Suppressor macrophage treated with lipopolysaccharide for 1 hour (primary cell): ENCODE measurements at places on chromosomes 6 and 20.
A peak's percentile ranks its signal among the peaks of the same experiment; 100 is the strongest.

DNA sequence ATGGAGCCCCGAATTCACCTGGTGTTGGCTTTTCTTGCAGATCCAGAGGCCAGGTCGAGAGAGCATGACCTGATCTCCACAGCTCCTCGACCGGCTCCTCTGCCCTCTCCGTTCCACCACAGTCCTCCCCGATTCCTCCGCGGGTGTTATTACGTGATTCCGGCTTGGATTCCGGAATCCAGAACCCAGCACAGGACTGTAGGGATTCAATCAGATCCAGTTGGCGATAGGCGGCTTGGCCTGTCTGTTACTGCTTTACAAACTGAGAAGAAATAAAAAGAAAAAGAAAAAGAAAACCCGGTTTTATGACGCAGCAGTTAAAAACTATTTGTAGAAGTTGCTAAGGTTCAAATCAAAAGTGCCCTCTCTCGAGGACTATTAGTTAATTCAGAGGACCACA, 222.7 kb downstream of the EYA2 start:
- DNase-seq = no peak

DNA sequence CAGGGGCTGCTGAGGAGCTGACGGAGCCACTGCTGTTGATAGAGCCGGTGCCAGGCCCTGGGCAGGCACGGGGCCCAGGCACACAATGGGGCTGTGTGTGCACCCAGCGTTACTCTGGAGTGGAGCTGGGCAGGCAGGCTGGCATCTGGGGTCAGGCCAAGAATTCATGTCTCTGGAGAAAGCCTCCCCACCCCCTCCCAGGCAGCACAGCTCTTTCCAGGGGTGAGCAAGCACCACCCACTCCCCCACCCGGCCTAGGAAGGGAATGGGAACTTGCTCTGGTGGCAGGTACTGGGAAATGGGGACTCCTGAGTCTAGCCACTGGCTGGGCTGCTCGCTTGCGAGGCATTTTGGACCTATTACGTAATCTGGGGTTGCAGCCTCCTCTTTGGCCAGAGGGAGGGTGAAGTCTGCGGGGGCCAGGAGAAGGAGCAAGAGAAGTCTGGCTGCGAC, 22.7 kb downstream of the TFEB start:
- peak; percentile 43 for DNase-seq

DNA sequence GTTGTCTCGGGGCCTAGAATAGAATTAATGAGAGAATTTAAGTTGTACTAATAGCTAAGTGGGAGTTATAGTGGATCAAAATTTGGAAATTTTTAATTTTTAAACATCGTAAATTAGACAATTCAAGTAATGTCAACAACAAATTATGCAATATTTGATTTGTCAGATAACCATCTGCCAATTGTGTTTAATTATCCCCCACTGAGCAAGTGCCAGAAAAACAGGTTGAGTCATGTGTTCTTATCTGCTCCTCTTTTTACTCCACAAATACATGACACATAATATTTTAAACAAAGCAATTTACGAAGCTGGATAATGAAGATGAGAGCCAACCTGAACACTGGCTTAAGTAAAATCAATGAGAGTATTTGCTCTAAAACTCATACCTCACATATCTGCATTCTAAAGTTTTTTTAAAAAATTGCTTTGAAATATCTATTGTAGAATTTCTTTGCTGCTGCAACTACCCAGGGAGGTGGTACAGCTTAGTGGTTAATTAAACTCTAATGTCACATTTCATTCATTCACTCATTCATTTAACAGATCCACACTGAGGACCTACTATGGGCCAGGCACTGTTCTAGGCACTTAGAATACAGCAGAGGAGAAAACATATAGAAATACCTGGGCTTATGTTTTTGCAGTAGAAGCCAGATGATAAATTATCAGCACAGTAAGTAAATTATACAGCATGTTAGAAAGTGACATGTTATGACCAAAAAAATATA, 57.1 kb upstream of the MAP7 start:
- no peak for DNase-seq

- no peak for DNase-seq
These were observed 21.2 kb downstream of the TFAP2A start for GRCh38 chr6:10393544-10394225.

DNA sequence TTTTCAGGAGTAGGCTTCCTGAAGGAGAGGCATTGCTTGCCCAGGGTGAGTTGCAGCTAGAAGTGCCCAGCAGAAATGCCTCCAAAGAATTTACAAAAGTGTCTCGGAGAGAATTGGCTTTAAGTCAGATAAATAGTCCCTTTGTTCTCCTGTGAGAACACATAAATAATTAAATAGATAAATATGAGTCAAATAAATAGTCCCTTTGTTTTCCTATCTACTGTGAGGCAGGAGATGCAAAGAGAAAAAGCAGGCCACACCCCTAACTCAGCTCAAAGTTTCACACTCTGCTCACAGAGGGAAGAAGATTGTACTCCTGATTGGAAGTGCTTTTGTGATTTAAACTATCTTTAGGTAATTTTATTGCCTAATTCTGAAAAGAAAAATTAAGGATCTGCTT, 180.7 kb upstream of the PRSS16 start:
- DNase-seq = no peak

- peak; percentile 73 for DNase-seq
These were observed 172.9 kb downstream of the CARMIL1 start for GRCh38 chr6:25452031-25452430.

GRCh38 chr20:327186-328026, 2.1 kb downstream of the SOX12 start:
- DNase-seq = peak; percentile 52

DNA sequence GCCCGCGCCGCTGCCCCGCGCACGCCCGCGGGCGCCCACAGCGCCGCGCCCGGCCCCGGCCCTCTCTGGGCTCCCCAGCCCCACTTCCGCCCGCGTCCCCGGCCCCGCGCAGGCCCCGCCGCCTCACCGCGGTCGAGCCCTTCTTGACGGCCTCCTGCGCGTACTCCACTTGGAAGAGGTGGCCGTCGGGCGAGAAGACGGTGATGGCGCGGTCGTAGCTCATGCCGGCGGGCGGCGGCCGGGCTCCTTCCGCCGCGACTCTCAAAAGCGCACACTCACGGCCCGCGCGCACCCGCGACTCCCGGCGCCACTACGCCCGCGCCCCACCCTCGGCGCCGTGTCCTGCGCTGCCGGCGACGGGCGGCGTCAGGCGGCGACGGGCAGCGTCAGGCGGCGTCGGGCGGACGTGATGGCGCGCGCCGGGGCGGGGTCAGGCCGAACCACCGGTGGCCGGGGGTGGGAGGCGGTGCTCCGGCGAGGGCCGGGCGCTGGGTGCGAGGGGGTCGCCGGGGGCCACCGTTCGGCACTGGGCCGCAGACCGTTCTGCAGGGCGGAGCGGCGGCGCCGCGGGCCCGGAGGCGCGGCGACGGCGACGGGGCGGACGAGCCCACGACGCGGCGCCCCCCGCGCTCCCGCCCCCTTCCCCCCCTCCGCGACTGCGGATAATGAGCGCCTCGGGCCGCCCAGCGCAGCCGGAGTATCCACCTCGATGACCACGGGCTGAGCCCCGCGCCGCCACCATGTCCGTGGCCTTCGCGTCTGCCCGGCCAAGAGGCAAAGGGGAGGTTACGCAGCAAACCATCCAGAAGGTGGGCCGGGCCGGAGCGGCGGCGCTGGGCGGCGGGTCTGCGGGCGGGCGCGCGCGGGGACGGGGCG, at the start of the genes PSMA7 and SS18L1:
PSMA7 (minus strand) TSS at position 314 of the 876 bp plus-strand sequence; CDS start at position 223, 91 bp downstream.
SS18L1 (plus strand) TSS at position 689 of the 876 bp plus-strand sequence; CDS start at position 741, 52 bp downstream.
- DNase-seq = peak; percentile 97

DNA sequence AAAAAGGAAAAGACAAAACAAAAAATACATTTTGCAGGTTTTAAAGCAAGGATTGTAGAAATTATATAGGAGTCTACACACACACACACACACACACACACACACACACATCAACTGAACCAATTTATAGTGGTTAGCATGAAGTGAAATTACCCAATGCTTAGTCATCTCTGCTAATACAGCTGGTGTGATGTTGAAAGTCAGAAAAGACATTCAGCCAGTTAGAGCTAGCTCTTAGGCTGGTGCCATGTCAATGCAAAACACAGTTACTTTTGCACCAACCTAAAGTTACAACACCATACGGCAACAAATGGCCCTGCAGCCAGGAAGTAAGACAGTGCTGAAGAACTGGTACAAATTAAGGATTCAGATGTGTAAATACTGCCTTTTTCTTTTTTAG, 15.2 kb downstream of the FAM210B start:
- peak; percentile 92 for DNase-seq

DNA sequence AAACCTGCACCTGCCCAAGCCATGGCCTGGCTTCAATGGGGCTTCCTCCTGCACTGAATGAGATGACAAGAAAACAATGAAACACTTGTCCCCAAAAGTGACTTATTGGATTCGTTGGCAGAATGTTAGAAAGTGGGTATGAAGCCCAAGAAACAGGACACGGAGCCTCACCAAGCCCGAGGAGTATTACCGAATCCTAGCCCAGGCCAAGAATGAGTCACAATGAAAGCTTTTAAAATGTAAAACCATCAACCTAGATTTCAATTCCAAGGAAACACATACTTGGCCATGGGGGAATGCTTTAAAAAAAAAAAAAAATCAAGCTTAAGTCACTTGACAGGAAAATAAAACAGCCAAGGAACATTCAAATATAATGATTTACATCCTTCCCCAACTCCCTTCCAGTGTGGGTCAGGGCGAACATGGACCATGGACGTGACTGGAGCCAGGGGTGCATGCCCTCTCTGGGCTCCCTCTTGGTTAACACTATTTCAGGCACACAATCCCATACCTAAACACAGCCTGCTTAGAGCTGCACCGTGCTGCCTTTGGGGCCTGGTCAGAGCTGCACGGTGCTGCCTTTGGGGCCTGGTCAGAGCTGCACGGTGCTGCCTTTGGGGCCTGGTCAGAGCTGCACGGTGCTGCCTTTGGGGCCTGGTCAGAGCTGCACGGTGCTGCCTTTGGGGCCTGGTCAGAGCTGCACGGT, 3.1 kb upstream of the STX16 start:
- DNase-seq = no peak

DNA sequence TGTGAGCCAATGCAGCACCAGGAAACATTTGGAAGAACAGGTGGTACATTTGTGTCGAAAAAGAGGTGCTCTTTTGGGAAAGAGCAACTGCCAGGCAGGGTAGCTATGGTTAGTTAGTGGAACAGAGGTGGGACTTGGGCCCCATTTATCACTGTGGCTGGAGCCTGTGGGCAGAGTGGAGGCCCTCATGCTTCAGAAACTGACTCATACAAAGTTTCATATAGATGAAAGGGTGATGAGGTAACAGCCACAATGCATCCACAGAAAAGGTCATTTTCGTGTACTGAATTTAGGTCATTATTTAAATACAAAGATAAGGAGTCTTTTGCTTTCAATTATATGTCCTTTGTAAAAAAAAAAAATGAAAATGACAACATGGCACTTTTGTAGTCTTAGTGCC, 76.4 kb upstream of the HS3ST5 start:
- DNase-seq = no peak

DNA sequence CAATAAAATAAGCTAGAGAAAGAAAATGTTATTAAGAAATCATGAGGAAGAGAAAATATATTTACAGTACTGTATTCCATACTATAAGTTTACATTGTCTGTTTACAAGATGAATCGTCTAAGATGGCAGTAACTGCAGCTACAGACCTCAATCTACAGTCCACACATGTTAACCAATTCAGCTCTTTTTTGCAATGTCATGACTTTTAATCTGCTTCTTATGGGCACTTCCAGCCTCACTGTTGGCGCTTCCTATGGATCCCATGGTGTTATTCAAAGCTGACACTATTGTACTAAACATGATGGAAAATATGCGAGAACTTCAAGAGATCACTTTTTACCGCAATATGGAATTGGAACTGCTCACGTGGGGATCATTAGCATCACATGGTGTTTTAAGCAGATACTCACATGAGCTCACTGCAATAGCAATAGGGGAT, 451.5 kb upstream of the CITED2 start:
- no peak for DNase-seq

GRCh38 chr20:19850198-19850533, 92.1 kb downstream of the RIN2 start:
- no peak for DNase-seq

- DNase-seq = no peak
These were observed 49.8 kb upstream of the ERVFRD-1 start for GRCh38 chr6:11161031-11161956.

DNA sequence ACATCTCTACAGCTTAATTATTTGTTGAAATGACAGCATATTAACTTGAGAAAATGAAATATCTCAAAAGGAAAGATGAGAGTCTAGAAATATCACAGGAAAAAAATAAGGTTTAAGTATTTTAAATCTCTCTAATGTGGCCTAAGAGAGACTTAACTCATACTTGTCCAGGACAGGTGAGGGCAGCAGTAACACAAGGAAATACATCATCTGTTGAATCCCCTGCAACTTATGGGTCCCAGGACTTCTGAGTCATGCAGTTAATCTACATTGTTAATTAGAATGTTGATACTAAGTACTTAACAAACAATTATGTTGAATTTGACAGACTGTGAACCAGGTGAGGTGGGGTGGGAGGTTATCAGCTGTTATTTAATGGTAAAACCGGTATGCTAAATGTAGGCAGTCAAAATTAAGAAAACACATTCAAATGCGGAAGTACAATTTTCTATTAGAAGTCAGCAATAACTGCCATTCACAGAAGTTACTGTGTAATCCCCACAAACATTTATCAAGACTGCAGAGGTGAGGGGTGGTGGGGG, 87.9 kb downstream of the CEP57L1 start:
- no peak for DNase-seq

GRCh38 chr6:110720066-110720465, 95.2 kb downstream of the CDK19 start:
- no peak for DNase-seq

GRCh38 chr20:41331731-41332130, 8.9 kb upstream of the LPIN3 start:
- DNase-seq = no peak

DNA sequence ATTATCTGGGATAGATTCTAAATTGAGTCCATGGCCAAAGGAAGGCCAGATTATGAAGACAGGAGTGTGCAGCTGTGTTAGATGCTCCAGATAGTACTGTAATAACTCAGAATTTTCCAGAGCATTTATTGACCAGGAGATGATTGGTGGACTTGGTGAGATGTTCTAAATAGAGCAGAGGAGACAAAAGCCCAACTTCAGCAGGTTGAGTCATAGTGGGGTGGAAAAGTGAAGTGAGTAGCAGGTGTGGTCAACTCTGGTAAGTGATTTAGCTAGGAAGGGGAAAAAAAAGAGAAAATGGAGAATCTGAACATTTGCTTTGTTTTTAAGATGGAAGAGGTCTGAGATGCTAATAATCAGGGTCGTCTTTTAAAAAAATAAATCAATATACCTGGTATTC, 227.4 kb downstream of the TMEM200A start:
- DNase-seq = no peak

- DNase-seq = no peak
These were observed 508 bp upstream of the METTL24 start for GRCh38 chr6:110358553-110359160.
